Right ventricle myocardium superior (tissue), 1 donor: ENCODE measurements at places on chromosomes 11 and 22. TPM values are rescaled to one million over a fixed set of nuclear protein-coding genes. Genes with fewer than 3 reads are reported as not detected.

Gene CCDC87
- total RNA-seq, result 0.24 TPM

Gene DLG2
- total RNA-seq, result 6.1 TPM

Gene CASP5
- not detected for total RNA-seq

Gene DDIAS
- 0.89 TPM for total RNA-seq

Gene SLC22A9
- not detected for total RNA-seq

Gene FGF3
- not detected for total RNA-seq

Gene CSRP3
- 1,083 TPM for total RNA-seq

Gene CENPM
- total RNA-seq, result 0.59 TPM

Gene OR8A1
- total RNA-seq, result not detected

Gene A4GALT
- total RNA-seq, result 76.1 TPM

Gene GPHA2
- total RNA-seq, result not detected

Gene GAL3ST1
- 0.27 TPM for total RNA-seq

Gene CEP126
- total RNA-seq, result 1.2 TPM

Gene GLB1L3
- total RNA-seq, result not detected

Gene EXPH5
- total RNA-seq, result 2.5 TPM

Gene SERPING1
- 118 TPM for total RNA-seq

Gene CD248
- 15.7 TPM for total RNA-seq

Gene TCN2
- 13.4 TPM for total RNA-seq

Gene SEC14L2
- total RNA-seq, result 1.5 TPM

Gene NOX4
- total RNA-seq, result 1.7 TPM

Gene SLC17A6
- total RNA-seq, result not detected

Gene LARGE2
- total RNA-seq, result not detected

Gene CNTF
- 0.73 TPM for total RNA-seq

Gene MRGPRF
- 4.9 TPM for total RNA-seq

Gene HSPB2
- total RNA-seq, result 42.4 TPM

Gene BTBD18
- not detected for total RNA-seq

Gene DEFB131B
- not detected for total RNA-seq
